ENCODE measurements at places on chromosomes 11 and 22. TPM values are rescaled to one million over a fixed set of nuclear protein-coding genes. Genes with fewer than 3 reads are reported as not detected.

- DNase-seq = no peak
Measured at GRCh38 chr11:37613031-37613430, 1015.0 kb upstream of the RAG2 start.

DNA sequence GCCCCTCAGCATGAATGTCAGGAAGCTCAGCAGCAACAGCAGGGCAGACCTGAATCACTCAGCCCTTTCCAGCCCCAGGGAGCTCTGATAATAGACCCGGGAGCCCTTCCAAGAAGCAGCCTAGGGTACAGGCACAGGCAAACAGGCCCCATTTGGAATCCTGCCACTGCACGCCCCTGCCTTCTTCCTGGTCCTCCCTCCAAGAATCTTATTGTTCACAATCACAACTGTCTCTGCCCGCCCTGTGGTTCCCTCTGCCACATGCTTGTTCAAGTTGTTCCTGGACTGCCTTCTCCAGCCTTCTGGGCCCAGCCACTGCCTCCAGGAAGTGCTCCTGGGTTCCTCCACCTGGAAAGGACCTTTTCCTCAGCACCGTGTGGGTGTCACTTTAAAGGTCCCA, 54.6 kb downstream of the LRRC32 start:
- no peak for DNase-seq

GRCh38 chr11:1927026-1927847, 7.7 kb downstream of the TNNT3 start:
- no peak for DNase-seq

DNA sequence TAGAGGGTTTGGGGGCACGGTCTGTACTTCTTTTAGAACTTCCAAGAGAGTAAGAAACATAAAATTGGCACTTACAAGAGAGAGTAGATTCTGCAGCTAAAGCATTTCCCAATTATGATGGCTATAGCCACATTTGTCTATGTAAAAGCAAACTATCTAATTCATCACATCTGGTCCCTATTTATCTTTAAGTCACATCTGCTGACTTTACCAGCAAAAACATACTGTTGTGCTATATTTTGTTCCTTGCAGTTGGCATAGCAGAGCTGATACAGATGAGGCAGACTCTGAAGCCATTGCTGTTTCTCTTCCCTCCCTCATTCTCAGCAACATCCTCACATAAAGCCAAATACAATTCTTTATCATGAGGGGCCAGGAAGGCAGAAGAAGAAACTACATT, 1533.5 kb upstream of the RAG2 start:
- no peak for DNase-seq

DNA sequence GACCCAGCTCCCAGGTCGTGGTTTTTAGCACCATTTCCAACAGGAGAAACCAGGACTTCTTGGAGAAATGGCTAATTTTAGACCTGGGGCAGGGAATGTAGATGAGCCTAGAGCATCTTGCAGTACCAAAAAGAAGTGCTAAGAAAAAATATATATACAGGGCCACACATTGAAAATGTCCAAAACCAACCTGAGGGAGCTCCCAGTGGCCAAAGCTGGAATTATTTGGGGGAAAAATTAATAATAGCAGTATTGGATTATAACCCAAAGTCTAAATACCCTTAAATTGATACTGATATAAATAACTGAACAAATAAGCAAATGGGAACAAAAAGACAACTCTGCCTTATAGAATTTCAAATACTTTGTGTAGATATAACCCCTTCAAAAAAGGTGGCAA, 108.0 kb downstream of the PARVA start:
- no peak for DNase-seq

- no peak for DNase-seq
Measured at GRCh38 chr22:26669060-26669481, 11.7 kb downstream of the MIAT start.

DNA sequence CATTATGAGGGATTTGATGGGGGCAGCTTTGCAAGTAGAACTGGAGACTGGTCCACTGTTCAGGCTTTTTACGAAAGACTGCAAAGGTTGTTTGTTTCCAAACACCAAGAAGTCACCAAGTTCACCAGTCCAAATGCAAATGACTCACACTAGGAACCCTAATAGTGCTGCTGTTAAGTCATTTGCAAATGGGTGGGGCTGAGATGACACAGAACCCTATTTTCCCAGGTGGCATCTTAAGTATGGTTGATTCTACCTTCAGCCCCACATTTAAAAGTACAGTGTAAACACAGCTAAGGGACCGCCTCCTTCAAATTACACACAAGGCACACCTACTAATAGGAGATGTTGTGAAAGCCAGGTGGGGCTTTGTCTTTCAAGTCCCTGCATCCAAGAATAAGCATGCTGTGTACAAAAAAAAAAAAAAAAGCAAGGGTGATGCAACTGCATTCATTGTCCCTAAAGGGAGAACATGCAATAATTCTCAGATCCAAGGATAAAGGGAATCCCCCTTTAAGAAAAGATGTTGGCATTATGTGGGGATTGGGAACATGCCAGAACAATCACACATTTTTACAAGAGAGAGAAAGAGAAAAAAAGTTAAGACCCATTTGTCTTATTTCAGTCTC, 27.3 kb downstream of the BDNF start:
- no peak for DNase-seq

APOL6 gene
- total RNA-seq = 2.9 TPM

All from dorsolateral prefrontal cortex (tissue), 122 donors.